ENCODE measurements at places on chromosomes 3 and 15. TPM values are rescaled to one million over a fixed set of nuclear protein-coding genes. Genes with fewer than 3 reads are reported as not detected.
A peak's percentile ranks its signal among the peaks of the same experiment; 100 is the strongest.

GRCh38 chr3:1017870-1018269, 75.0 kb upstream of the CNTN6 start:
- no peak overlapping the region for H3K27ac ChIP-seq
- H3K27me3 ChIP-seq: no peaks in the 10 kb centered on the region
- no peaks in the 10 kb centered on the region for H3K4me1 ChIP-seq
- DNase-seq: no peak

- H3K27me3 ChIP-seq: no peaks in the 10 kb centered on the region
- no peak overlapping the region for H3K27ac ChIP-seq
- H3K36me3 ChIP-seq: no peaks in the 10 kb centered on the region
- H3K4me3 ChIP-seq: no peak overlapping the region
These were observed 5.9 kb upstream of the NDUFAF1 start for GRCh38 chr15:41408234-41408641.

- H3K4me3 ChIP-seq: no peak overlapping the region
- H3K36me3 ChIP-seq: no peaks in the 10 kb centered on the region
- H3K27me3 ChIP-seq: no peaks in the 10 kb centered on the region
These were observed 123.0 kb upstream of the EIF1B start for GRCh38 chr3:40186508-40186907.

- peak; percentile 66 for DNase-seq
- H3K27me3 ChIP-seq: no peaks in the 10 kb centered on the region
- H3K4me1 ChIP-seq: no peaks in the 10 kb centered on the region
- no peak overlapping the region for H3K4me3 ChIP-seq
- H3K27ac ChIP-seq: no peak overlapping the region
These were observed 39.7 kb upstream of the C15orf39 start for GRCh38 chr15:75161917-75162414.

The MESP2 gene
- 0.55 TPM for total RNA-seq

All from adrenal gland (tissue), 19 donors.